SJSA1 (cell line): ENCODE measurements at places on chromosomes 4 and X.

- peak; percentile 65 for DNase-seq
Measured at GRCh38 chr4:151117371-151117962, 18.0 kb downstream of the RPS3A start.

DNA sequence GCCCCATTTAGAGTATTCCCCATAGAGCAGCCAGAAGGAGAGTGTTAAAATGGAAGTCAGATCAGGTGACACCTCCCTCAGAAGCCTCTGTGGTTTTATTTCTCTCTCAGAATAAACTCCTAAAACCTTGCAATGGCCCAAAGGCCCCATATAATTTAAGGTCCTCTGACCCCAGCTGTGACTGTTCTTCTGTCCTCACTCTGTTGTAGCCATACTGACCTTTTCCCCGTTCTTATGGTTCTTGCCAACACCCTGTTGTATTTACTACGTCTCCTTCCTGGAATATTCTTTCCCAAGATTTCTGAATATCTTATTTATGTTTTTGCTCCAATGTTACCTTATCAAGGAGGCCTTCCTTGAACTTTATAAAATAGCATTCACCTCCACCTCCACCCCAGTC is 18.0 kb downstream of the ADH7 start:
- DNase-seq: no peak

GRCh38 chr4:119587796-119588195 is 40.8 kb downstream of the PDE5A start:
- no peak for DNase-seq

- DNase-seq: no peak
Measured at GRCh38 chr4:52126966-52127365, 75.9 kb downstream of the SPATA18 start.

DNA sequence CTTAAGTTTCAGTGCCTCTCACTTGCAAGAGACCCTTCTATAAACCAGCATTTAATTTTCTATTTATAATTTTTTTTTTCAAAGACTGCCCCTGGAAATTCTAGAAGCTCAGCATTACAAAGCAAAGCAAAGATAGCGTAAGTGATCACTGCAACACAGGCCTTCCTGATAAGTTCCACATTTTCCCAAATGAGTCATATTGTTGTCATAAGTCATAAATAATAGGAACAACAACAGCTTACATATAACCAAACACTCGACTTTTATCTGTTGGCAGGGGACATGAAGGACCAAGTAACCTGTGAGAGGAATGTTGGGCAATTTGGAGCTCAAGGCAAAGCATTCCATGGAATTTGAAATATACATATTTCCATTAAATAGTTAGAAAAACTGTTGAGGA is 815.5 kb downstream of the DMD start:
- DNase-seq: no peak

GRCh38 chr4:11456401-11456800 is 27.7 kb upstream of the HS3ST1 start:
- DNase-seq: no peak

- DNase-seq: no peak
Measured at GRCh38 chrX:148670277-148670676, 169.9 kb downstream of the AFF2 start.

- no peak for DNase-seq
Measured at GRCh38 chr4:61200916-61201526, 895 bp downstream of the ADGRL3 start.

DNA sequence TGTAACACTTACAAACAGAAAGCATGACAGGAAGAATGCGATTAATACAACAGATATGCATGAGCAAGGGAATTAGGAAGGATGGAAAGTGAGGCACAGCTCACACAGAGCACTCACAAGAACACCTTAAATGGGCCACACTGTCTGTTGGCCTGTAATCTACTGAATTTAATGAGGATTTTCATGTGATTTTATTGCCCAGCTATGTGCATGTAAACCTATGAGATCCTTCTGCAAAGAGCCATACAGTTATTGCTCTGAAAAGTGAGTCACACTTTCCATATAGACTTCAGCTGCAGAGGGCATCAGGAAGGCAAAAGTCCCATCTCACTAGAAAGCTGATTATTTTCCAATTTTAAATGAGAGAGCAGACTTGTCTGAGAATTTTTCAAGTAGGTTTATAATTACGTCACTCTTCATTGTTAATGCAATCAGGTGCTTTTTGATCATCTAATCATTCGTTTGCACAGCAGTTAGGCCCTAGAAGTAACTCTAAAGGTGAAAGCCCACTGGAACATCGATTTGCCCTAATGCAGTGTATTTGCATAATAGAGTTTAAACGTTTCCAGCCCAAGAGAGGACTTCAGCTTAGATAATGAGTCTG is 832.7 kb upstream of the INTU start:
- DNase-seq: no peak

GRCh38 chr4:4185528-4185927 is 41.2 kb downstream of the OTOP1 start:
- no peak for DNase-seq

- no peak for DNase-seq
Measured at GRCh38 chrX:39242187-39242586, 440.9 kb downstream of the MID1IP1 start.

DNA sequence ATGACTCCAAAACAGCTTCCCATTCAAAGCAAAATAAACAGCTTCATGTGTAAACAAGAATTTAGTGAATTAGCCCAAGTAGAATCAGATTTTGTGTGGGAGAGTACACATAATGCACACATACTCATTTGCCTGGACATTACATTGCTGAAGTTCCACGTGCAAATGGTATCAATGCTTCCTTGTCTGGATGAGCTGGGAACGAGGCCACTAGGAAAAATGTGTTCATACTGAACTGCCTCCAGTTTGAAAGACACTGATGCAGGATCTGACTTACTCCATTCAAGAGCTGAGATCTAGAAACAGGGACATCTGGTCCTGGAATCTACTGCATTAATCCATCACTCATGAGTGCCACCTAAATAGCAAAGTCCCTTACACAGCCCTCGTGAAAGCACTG is 228.0 kb downstream of the APBB2 start:
- DNase-seq: no peak

GRCh38 chr4:7434766-7435150 is at the start of gene PSAPL1:
Gene PSAPL1, minus strand, starts transcription at chr4:7434930. Its CDS starts 51 bp downstream, at chr4:7434879.
- no peak for DNase-seq

- DNase-seq: no peak
Measured at GRCh38 chrX:24877288-24877664, 138.5 kb downstream of the ARX start.

- no peak for DNase-seq
Measured at GRCh38 chrX:17459661-17460060, 84.7 kb downstream of the NHS start.

DNA sequence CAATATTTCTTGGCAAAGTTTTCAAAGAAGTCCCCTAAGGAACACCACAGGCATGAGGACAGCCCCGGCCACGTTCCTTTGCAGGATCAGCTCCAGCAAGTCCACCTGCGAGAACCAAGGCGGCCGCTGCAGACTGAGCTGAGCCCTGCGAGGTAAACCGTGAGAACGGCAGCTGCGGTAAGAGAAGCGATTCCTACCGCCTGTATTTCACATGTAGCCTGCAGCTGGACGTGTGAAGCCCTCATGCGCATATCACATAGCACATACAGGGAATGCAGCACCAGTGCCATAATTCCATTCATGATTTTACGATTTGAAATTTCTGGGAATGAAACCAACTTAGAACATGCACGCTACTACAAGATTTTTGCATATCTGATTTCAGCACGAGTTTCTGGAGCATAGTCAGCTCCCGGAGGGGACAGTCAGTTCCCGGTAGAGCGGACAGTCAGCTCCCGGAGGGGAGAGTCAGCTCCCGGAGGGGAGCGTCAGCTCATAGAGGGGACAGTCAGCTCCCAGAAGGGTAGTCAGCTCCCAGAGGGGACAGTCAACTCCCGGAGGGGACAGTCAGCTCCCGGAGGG is 41.7 kb downstream of the FGFRL1 start:
- DNase-seq: no peak

DNA sequence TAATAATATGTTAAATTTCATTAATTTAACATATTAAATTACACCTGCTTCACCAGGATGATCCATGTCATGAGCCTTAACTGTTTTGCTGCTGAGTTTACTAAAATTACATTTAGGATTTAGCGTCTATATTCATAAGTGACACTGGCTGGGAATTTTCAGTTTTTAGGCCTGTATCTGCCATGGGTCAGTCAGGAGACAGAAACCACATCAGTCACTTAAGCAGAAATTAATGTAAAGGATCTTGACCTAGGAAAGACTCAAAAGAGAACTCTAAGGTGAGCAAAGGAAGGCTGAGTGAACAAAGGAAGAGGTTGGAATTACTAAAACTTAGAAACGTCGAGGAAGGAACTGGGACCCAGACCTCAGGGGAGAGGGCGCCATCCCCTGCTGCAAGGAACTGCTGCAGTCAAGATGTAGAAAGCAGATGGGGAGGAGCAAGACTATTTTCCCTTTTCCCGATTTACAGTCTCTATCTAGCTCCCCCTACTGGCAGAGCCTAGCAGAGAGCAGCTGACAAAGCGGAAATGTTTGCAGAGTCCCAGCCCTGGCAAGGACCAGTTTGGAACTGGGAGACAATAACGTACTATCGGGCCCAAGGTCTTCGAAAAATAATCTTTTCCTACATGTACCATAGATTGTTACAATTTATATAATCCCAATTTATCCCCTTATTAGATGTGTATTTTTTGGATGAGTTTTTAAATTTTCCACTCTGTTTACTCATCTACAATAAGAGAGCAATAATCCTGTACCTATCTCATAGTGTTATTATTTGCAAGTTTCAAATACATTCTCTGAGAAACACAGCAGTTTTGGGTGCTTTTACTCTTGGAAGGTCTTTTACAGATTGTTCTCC is 22.6 kb upstream of the RBBP7 start:
- DNase-seq: peak; percentile 60

- DNase-seq: no peak
Measured at GRCh38 chr4:122503214-122503613, 46.7 kb upstream of the IL2 start.

DNA sequence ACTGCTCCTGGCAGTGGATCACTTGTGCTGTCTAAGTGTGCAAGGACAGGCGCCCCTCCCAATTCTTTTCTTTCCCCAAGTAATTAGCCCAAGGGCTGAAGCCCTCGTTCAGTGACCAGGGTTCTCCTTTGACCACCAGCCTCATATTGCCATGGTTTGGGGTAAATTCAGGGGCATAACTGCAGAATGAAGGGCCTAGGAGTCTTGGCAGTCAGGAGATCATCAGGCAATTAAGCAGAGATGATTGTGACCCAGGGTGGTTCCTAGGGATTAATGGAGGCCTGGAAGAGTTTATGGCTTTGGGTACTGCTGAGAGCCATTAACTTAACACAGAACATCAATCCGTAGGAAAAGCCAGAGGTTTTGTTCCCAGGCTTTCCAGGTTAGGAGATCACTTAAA is 170.7 kb downstream of the PTTG2 start:
- no peak for DNase-seq

GRCh38 chrX:23046443-23046842 is 46.7 kb downstream of the DDX53 start:
- DNase-seq: no peak

GRCh38 chr4:83297548-83298260 is 13.1 kb upstream of the COQ2 start:
- DNase-seq: no peak

- DNase-seq: no peak
Measured at GRCh38 chr4:112328734-112329130, 31.6 kb downstream of the ALPK1 start.

DNA sequence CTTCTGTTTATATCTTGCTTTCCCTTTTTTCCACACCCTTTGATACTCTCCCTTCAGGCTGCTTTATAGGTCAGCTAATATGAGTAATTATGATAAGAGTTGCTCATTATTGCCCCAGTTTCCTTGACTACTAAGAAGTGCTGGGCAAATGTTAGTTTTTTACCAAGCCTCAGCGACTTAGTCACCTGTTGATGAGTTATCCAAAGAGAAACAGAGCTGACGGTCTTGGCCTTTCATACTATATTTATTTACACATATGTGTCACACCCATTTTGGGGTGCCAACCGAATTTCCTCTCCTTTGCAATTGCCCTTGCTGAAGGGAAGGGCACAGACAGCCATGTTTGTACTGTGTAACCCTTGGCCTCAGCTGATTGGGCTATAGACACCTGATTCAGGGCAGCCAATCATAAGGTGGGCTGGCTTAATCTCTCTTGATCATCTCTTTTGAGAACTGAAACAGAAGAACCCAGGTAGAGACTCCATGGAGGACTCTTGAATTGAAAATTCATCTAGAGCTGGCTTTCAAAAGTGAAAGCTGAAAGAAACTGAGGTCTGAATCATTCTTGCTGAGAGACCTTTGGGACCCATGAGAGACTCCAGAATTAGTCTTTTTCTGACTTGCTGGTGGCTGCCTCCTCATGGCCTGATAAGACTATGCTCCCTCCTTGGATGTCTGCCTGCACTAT is 111.7 kb upstream of the RPS6KA3 start:
- no peak for DNase-seq

- DNase-seq: no peak
Measured at GRCh38 chr4:102143433-102143832, 201.8 kb downstream of the SLC39A8 start.

DNA sequence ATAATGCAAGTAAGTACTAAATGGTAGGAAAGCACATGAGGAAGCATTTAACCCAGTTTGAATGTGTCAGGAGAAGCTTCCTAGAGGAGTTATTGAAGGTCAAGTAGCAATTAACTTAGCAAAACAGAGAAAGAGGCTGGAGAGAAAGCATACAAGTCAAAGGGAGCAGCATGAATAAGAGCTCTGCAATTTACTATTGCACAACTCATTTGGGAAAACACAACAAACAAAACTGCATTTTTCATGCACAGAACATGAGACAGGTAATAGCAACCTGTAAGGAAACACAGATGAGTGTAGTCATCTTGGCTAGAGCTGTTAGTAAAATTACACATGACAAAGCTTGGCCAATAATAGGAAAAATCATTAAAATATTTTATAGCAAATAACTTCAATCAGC is 538.1 kb downstream of the PPP4R3C start:
- no peak for DNase-seq

DNA sequence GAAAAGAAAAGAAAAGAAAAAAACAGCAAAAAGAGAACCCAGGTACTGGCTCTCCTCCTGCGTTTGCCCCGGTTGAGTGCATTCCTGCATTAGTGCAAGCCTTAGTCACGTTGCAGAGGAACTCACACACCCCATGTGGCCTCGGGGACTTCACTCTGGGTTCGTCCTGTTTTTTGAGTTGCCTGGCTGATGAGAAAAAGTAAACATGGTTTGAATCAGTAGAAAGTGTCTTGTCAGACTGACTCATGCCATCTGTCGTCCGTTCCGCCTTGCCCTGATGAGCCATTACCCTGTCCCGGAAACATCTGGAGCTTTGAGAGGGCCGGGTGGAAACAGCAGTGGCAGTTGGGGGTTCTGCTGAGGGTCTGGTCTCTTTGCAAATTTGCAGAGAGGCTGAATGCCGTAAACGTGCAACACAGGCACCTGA is 16.3 kb downstream of the CD99 start:
- peak; percentile 94 for DNase-seq

DNA sequence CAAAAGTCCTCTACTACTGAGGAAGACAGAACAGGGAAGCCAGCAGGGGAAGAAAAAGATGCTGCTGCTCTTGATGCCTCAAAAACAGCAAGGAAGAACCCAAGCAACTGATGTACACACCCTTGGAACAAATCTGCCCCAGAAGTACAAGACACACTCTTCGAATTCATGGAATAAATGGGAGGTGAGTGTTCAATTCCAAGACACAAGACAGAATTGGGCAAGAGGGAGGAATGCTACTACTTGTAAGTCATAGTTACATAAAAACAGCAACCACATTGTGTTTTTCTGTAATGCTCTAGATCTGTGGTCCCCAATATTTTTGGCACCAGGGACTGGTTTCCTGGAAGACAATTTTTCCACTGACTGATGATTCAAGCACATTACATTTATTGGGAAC is 58.0 kb upstream of the H2AZ1 start:
- no peak for DNase-seq

GRCh38 chr4:121799208-121799823 is 1.8 kb upstream of the EXOSC9 start:
- DNase-seq: no peak
